ENCODE measurements at places on chromosomes 12 and 14. TPM values are rescaled to one million over a fixed set of nuclear protein-coding genes. Genes with fewer than 3 reads are reported as not detected.
A peak's percentile ranks its signal among the peaks of the same experiment; 100 is the strongest.

DNA sequence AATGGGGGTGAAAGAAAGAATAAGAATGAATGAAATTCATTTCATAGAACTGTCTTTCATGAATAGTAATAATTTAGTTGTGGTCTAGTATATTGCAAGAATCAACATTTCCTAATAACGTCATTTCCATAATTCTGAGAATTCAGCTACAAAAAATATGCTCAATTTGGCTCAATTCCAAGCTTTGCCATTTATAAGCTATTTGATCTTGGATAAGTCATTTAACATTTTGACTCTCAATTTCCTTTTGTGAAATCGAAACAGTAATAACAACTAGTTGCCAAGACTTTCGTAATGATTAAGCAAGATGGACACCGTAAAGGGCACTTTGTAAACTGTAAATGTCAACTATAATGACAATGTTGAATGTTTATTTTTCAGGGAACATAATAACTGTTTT lies 18.1 kb downstream of the NOS1 start:
- no peak for DNase-seq

DNA sequence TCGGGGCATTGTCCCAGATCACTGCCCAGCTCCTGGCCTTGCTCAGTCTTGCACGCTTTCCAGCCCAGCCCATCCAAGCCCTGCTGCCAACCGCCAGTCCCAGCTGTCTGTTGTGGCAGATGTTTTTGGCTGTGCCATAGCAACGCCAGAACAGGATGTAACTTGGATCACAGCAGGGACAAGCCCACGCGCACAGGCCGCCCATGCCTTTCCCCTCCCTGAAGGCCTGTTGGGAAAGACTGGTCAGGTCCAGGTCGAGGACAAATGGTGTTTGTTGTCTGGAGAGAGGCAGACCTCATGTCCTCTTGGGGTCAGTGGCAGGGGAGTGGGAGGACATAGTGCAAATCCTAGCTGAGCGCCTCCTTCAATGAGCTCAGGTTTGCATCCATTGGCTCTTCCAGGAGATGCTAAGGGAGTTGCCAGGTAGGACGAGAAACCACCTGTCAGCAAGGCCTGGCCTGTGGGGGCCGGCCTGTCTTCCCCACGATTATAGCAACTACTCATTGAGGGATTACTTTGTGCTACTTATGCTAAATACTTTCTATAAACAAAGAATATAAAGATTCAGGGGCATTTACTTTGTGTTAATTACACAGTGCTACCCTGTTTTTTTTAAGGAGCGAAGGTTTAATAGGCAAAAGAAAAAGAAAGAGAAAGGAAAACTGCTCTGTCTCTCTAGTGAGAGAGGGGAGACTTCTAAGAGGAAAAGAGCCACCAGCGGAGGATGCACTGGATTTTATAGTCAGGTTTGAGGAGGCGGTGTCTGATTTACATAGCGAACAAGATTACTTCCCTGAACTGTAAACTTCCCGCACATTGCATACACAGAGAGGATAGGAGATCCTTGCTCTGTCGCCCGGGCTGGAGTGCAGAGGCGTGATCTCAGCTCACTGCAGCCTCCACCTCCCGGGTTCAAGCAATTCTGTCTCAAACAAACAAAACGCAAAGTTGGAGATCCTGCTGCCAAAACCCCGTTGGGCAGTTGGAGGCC lies 42.8 kb upstream of the CORO1C start:
- DNase-seq: no peak

DNA sequence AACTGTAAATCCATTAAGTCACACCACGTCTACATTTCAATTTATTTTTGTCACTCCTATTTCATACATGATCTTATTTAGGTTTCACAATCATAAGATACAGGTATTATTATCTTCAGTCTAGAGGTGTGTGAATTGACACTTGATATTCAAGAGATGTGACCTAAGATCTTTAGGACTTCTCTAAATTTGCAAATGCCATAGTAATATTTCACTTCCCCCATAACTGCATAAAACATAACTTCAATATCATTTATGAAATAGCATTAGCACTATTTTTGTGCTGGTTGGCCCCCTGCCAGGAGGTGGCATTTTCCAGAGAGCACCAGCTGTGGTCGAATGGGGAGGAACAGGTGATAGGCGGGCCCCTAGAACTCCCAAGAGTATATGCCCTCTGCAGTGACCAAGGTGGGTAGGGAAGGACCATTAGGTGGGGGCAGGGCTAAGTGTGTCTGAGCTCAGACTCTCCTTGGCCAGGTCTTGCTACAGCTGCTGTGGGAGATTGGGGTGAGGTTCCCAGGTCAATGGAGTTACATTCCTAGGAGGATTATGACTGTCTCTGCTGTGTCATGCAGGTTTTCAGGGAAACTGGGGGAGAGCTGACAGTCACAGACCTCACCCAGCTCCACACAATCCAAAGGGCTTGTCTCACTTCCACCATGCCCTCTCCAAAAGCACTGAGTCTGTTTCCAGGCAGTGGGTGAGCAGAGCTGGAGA lies 49.2 kb upstream of the ERGIC2 start:
- DNase-seq: no peak

DNA sequence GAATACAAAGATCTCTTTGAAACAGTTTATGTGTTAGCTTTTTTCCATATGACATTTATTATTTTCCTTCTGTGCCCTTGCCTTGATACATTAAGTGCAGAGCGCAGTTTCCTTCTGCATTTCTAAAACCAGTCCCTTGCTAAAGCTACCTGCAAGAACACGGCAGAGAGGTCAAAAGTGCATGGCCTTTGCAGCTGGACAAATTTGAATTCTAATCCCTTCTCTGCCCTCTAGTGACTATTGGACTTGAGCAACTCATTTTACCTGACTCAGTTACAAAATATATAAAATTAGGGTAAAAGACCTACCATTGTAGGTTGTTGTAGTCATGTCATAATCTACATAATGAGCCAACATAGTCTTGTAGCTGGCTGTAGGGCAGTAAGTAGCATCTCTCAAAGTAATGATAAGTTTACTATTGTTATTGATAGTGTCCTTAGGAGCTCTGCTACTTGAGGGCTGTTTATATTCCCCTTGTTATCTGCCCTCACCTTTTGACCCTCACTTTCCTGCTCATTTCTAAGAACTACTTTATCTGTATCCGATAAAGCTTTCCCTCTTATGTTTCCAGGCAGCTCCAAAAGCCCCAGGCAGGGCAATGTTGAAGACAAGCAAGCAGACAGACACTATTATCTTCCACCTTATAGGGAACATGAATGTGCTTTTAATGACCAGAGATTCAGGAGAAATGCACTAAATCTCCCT lies 120.0 kb upstream of the PDZRN4 start:
- DNase-seq: no peak

GRCh38 chr14:52248057-52248456 lies 19.4 kb upstream of the PTGDR start:
- no peak for DNase-seq

DNA sequence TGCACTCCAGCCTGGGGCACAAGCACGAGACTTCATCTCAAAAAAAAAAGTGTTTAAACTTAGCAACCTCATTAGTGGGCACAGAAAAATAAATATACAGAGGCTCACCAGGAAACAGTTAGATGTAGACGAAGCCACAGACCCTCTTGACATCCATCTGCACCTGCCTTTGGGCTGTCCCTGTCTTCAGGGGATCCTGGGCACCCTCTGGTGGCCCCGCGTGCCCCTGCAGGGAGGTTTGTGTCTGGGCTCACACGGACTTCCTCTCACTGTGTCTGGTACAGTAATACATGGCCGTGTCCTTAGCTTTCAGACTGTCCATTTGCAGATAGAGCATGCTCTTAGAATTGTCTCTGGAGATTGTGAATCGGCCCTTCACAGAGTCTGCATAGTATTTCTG lies 916.5 kb downstream of the TMEM121 start:
- DNase-seq: peak; percentile 16

DNA sequence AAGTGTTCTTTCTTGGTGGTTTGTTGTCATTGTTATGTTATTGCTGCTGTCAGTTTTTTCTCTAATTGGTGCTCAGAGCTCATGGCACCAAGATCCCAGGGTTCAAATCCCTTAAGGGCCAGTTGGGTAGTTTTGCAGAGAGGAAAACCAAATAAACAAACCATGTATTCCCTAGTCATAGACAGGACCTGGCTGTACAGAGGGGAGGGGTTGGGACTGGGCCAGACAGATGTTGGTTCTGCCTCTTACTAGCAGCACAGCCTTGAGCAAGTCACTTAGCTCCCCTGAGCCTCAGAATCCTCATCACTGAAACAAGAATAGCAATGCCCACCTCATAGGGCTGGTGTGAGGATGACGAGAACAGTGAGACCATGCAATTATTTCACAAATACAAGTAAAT lies 53.4 kb downstream of the LTBP2 start:
- DNase-seq: no peak

- DNase-seq: peak; percentile 22
These were observed 92.8 kb downstream of the SETD3 start for GRCh38 chr14:99387880-99388279.

DNA sequence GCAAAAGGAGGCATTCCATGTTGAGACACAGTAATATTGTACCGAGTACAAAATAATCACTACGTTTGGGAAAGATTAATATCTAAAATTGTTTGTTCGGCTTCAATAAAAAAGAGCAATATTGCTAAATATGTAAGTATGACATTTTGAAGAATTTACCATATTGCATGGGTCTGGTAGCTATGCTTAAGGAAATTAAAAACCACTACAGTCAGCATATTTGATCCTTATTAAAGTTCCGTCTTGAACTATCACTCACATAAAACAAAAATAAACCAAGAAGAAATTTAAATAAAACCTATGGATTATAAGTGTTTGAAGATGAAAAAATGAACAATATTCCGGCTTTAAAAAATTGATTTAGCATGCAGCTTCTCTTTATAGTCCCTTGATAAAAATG lies 63.8 kb downstream of the SETD3 start:
- no peak for DNase-seq

DNA sequence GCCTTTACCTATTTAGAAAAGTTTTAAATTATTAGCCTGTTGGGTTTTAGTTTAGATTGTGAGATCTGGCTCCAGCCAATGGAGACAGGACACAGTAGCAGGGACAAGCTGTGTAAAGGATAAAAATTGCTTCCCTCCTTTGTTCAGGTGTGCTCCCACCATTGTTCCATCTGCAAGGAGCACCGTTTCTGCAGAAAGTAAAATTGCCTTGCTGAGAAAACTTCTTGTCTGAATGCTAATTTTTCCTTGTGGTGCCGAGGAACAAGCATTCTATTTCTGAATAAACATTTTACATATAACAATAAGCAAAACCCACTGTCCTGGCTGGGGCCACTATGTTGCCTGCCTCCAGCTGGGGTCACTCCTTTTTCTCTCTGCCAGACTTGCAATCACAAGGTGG lies 72.7 kb upstream of the ZFP36L1 start:
- DNase-seq: no peak

- DNase-seq: peak; percentile 18
These were observed 1.8 kb downstream of the VSX2 start for GRCh38 chr14:74240794-74241651.

DNA sequence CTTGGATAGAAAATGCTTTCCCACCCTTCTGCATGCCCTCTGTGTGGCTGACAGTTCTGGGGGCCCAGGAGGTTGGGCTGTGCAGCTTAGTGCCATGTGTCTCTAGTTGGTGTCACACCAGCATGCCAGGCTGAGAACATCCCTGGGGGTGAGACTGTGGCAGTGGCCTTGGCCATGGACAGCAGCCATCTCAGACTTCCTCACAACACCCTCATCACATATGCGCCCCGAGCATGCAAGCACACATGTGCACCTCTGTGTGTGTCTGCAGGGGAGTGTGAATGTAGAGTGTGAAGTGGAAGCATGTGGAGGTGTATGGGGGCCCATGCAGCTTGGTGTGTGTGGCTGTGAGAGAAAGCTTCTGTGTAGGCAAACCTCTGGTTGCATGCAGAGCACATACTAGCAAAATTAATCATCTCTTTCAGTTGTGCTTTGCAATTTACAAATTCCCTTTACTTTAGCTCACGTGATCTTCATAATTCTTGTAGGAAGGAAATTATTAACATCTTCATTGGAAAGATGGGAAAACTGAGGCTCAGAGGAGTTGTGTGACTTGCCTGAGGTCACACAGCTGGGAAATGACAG lies 8.4 kb downstream of the ASIC1 start:
- no peak for DNase-seq

DNA sequence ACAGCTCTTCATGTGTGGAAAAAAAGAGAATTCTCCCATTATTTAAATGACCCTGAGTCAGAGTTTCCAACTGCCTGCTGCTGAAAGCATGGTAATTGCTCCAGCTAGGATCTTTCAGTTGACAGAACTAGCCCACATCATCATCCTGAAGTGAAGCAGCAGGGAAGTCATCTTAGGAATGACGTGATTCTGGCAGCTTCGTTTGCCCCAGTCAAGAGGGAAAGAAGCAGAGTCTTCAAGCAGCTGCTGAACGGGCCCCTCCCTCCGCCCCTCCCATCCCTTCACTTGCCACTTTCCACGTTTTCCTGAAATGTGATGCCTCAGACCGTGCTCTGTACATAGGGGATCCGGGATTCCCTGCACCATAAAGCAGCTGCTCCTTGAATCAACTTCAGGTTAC lies 455.0 kb upstream of the TMEM132C start:
- no peak for DNase-seq

GRCh38 chr14:63604626-63605025 lies 37.0 kb downstream of the WDR89 start:
- no peak for DNase-seq

DNA sequence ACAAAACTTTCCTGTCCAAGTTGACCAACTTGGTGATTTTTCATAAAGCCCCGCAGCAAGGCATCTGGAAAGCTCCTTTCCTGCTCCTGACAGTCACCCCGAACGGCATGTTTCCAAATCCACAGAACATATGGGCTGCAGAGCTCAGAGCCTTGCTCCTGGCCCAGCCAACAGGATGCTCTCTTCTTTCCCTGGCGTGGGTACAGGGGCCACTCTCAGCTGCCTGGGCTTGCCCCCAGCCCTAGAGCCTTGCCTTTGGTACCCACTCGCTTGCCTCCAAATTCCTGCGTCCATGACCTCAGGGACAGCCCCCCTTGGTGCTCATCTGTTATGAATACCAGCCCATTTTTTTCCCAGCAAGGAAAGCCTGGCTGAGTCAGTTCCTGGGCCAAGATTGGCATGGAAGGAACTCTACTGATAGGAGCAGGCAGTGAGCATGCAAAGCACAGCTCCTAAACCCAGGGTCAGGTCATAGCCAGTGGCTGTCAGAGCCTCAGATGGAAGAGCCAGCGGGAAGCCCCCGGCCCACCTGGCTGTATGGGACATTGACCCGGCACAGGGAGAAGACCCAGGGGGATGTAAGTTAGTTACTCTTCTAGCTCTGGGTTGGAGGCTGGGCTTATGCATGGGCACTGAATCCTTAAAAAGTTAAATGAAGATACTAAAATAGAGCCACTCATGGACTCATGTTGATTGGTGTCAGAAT lies 105.3 kb upstream of the RTL1 start:
- DNase-seq: no peak

DNA sequence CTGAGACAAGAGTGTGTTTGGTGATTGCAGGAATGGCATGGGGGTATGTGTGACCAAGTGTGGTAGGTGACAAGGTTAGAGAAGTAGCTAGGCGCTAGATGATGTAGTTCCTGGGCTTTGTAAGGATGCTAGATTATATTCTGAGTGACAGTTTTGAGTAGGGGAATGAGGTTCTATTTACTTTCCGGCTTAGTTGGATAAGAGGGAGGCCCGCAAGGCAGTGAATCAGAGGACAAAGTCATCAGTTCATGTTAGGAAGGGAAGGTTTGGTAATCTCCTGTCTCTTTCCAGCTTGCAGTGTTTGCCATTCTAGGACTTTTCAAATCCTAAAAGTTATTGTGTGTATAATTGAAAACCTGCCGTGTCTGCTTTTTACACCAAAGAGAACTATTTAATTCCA lies 45.0 kb downstream of the CFAP54 start:
- DNase-seq: no peak

The CSRP2 gene
- not detected for total RNA-seq

The JPH4 gene
- 0.25 TPM for total RNA-seq

The SIX1 gene
- total RNA-seq: not detected

The GZMB gene
- 1,176 TPM for total RNA-seq

The SLC24A4 gene
- total RNA-seq: 1.1 TPM

The SLC6A13 gene
- total RNA-seq: 2.2 TPM

Data from natural killer cell (primary cell).